Activated B cell treated with CpG ODN at 0.5 μM for 24 hours (primary cell): ENCODE measurements at places on chromosomes 7 and 10. TPM values are rescaled to one million over a fixed set of nuclear protein-coding genes. Genes with fewer than 3 reads are reported as not detected.

- H3K36me3 ChIP-seq: no peaks in the 10 kb centered on the region
- no peak for DNase-seq
- H3K4me1 ChIP-seq: no peaks in the 10 kb centered on the region
- H3K27ac ChIP-seq: no peak overlapping the region
- no peak overlapping the region for H3K4me3 ChIP-seq
Observed at GRCh38 chr10:111677759-111678158, 505.8 kb downstream of the GPAM start.

GRCh38 chr10:58341422-58341821 lies 6.6 kb downstream of the UBE2D1 start:
- no peak for DNase-seq
- H3K27ac ChIP-seq: no peak overlapping the region
- peaks cover 34% of the 10 kb centered on the region for H3K4me1 ChIP-seq
- peaks cover 7% of the 10 kb centered on the region for H3K36me3 ChIP-seq
- no peak overlapping the region for H3K4me3 ChIP-seq

- peaks cover 22% of the 10 kb centered on the region for H3K27me3 ChIP-seq
- peaks cover 7% of the 10 kb centered on the region for H3K4me1 ChIP-seq
- no peak overlapping the region for H3K27ac ChIP-seq
- no peak for DNase-seq
- no peaks in the 10 kb centered on the region for H3K36me3 ChIP-seq
Observed at GRCh38 chr10:43965033-43965917, 316.6 kb upstream of the ZNF32 start.

DNA sequence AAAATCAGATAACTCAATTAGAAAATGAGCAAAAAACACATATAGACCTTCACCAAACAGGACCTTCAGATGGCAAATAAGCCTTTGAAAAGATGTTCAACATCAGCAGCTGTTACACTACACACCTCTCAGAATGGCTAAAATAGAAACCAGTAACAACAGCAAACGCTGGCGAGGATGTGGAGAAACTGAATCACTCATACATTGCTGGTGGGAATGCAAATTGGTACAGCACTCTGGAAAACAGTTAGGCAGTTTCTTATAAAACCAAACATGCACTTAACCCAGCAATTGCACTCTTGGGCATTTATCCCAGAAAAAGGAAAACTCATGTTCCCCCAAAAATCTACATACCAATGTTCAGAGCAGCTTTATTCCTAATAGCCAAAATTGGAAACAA lies 37.7 kb upstream of the SMARCD3 start:
- no peak overlapping the region for H3K27ac ChIP-seq
- no peaks in the 10 kb centered on the region for H3K36me3 ChIP-seq
- peaks cover 28% of the 10 kb centered on the region for H3K27me3 ChIP-seq
- no peaks in the 10 kb centered on the region for H3K4me1 ChIP-seq
- no peak for DNase-seq

GRCh38 chr10:122493761-122494160 lies 32.4 kb downstream of the HTRA1 start:
- H3K27me3 ChIP-seq: peaks cover 16% of the 10 kb centered on the region
- H3K4me3 ChIP-seq: no peak overlapping the region
- H3K36me3 ChIP-seq: no peaks in the 10 kb centered on the region
- H3K27ac ChIP-seq: no peak overlapping the region
- DNase-seq: no peak
- H3K4me1 ChIP-seq: no peaks in the 10 kb centered on the region

DNA sequence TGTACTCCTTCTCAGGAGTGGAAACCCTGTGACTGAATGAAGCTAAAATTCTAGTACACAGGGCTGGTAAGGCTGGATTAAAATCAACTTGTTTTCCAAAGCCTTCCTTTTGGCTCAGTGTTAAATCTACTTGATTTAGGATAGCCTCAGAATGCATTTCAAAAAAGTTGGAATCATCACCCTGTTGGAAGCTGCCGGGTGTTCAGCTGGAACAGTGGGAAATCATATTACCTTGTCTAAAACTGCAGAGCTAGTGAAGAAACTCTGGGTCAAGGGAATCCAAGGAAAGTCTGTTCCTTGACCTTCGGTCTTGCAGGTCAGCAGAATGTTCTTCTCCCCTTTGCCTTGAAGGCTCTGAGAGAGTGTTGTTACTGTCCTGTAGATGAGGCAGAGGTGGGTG lies 252.1 kb upstream of the INHBA start:
- no peaks in the 10 kb centered on the region for H3K36me3 ChIP-seq
- no peak overlapping the region for H3K4me3 ChIP-seq
- no peaks in the 10 kb centered on the region for H3K4me1 ChIP-seq
- peaks cover 47% of the 10 kb centered on the region for H3K27me3 ChIP-seq
- DNase-seq: no peak
- H3K27ac ChIP-seq: no peak overlapping the region

DNA sequence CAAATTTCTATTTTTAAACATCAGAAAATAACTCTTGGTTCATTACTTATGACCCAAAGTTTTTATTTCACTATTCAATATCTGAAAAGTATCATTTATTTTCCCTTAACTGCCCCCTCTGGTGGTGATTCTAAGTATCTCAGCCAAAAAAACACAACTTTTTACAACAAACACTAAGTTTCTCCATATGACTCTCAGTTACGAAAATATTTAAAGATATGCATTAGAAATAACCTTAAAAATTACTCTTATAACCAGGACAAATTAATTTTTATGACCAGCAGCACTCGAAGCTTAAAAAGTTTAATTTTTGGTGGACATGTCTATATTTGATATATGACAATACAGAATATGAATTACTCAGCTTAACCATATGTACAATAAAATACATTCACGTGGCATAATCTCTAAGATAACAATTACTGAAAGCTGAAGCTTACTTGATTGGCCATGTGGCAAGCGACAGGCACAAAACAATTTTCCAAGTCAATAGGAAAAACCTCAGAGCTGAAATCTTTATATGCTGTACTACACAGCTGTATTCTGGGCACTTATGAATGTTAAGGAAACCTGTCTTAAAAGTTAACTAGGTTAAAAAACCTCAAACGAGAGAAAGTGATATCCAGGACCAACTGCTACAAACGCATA lies 2.3 kb downstream of the HNRNPA2B1 start:
- no peak for DNase-seq
- H3K36me3 ChIP-seq: peaks cover 78% of the 10 kb centered on the region
- H3K4me3 ChIP-seq: peak overlapping the region; percentile 99
- H3K4me1 ChIP-seq: peaks cover 54% of the 10 kb centered on the region
- peak overlapping the region; percentile 100 for H3K27ac ChIP-seq

The RELN gene
- total RNA-seq: not detected in 2 replicates

DNA sequence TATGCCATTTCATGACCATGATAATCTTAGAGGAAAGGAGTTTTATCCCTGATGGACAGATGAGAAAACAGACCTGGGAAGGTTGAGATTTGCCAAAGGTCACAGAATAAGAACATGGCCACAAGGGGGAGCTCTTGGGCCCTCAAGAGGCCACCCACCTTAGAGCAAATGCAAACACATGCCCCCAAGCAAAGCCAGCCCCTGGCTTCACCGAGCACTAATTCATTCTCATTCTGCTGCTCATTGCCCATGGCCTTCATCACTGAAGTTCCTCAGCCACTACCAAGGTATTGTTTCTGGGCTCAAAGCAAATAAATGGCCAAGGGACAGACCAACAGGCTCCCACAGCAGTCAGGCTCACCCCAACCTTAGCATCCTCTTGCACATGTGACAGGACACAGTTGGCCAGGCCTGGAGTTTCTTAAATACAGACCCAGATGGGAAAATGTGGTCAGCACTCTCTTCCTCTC lies 44.2 kb downstream of the PDLIM1 start:
- peaks cover 25% of the 10 kb centered on the region for H3K4me1 ChIP-seq
- no peak overlapping the region for H3K4me3 ChIP-seq
- peak overlapping the region; percentile 61 for H3K27ac ChIP-seq
- DNase-seq: peak; percentile 59

The SOSTDC1 gene
- not detected in 2 replicates for total RNA-seq
